GF-D8 (cell line): ENCODE measurements at places on chromosomes 1 and 21.

DNA sequence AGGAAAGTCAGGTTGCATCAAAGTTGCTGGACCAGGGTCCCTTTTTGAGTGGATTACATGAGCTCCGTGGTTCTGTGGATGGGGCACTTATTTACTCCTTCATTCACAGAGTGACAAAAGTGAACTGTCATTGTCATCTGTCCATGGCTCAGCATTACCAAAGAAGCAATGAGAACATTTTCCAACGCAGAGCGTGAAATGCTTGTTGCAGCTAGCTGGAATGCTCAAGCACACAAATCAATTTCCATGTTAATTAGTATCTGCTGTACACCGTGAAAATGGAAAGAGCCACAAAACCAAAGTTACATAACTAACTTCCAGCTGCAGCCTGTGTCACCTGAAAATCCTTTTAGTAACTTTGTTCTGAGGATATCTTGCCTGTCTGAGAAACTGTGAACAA, 78.9 kb downstream of the MT1HL1 start:
- DNase-seq = no peak

DNA sequence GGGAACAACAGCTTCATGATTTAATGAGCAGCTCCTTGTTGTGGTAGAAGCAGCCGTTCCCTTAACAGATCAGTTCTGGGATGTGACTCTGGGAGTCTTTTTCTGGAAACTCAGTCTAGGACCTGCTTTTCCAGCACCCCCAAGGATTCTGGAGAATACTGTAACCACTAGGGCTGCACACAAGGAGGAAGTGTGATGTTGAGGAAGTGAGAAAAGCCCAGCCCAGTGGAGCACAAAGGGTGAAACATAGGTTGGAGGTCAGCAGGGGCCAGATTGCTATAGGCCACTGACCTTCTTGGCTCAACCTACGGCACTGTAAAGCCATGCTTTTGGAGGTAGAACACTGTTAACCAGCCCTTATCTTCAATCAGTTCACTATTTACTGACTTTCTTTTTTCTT, 10.1 kb upstream of the PLA2G5 start:
- DNase-seq = no peak

DNA sequence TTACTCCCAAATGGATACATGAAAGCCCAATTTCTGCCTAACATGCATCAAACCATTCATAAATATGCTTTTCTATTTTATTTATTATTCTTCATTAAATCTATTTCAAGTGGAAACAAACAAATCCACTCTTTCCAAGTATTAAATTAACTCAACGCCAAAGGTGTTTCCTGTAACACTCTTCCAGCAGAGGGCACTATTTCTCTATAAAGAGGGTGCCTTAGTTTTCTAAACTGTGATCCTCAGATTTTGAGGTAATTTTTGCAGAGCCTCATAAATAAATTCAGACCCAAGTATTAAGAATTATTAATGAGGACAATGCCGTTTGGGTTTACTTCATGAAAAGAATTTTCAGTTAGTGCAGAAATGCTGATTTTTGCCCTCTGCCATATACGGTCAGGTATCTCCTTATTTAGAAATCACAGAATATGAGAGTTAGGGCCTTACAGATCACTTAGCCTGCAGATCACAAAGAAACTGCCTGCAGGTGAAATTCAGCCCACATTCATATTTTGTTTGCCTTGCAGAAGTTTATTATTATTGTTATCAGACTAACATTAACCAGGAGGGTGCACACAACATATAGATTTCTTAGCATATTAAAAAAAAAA, 40.1 kb upstream of the MYSM1 start:
- DNase-seq = no peak

DNA sequence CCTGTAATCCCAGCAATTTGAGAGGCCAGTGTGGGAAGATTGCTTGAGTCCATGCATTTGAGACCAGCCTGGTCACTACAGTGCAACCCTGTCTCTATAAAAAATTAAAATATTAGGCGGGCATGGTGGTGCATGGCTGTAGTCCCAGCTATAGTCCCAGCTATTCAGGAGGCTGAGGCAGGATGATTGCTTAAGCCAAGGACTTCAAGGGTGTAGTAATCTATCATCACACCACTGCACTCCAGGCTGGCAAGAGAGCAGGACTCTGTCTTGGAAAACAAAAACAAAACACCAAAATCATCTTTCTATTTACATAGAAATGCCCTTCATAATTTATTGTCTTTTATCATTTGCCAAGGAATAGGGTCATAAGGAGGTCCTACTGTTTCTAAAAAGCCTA, 1274.1 kb upstream of the NCAM2 start:
- DNase-seq = no peak

- no peak for DNase-seq
Observed at GRCh38 chr1:91735266-91735845, 150.6 kb downstream of the TGFBR3 start.

- peak; percentile 60 for DNase-seq
Observed at GRCh38 chr1:37945743-37946702, 830 bp downstream of the INPP5B start.

DNA sequence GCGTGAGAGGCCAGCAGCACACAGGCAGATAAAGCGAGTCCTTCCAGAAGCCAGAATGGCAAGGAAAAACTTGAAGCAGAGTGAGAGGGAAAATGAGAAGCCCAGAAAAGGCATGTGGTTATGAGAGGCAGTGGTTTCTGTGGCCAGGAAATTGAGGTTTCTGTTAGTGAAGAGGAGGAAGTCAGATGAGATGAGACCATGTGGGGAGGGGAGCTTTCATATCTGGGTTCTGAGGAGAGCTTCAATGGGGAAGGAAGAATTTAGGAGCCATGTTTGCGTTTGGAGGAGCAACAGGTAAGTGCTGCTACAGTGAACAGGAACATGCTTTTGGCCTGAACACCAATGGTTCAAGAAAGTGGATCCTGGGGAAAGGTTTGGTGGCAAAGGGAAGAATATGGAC, 6.1 kb upstream of the CD1A start:
- DNase-seq = peak; percentile 74

GRCh38 chr1:107142140-107142542, 1.3 kb downstream of the NTNG1 start:
- DNase-seq = no peak

DNA sequence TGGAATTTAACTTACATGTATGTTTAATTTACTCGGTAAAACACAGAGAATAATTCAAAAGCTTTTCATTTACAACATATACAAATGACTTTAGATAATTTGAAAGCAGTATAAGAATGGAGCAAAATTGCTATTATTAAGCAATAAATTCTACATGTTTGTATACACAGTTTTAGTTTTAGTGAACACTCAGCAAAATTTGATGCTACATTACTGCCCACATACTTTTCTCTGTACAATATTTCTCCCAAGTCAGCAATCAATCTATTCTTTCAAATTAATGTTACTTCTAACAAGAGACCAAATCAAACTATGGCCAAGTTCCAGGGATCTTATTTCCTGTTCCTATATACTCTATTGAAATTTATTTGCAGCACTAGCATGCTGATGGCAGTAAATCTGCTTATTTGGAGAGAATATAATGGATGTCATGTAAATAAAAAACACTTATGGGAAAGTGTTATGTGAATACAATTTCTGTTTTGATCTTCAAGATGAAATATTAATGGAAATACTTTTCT, 82.6 kb upstream of the BRINP3 start:
- DNase-seq = no peak

GRCh38 chr1:64721135-64721534, 23.7 kb upstream of the RAVER2 start:
- no peak for DNase-seq

DNA sequence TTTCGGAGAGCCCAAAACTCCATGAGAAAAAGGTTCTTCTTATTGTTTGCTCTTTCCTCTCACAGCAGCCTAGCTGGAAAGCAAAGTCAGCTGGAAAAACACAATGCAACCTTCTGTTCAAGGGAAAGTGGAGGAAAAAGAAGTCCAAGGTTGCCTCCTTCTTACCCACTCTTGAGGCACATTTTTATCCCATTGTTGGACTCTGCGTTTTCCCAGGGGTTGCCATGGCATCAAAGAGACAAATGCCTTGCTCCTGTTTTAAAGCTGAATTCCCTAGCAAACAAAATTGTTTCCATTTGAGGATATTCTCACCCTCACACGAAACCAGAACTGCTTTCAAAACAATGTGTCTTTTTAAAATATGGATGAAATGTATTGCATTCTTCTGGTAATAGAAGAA, 45.1 kb upstream of the PALMD start:
- DNase-seq = no peak

DNA sequence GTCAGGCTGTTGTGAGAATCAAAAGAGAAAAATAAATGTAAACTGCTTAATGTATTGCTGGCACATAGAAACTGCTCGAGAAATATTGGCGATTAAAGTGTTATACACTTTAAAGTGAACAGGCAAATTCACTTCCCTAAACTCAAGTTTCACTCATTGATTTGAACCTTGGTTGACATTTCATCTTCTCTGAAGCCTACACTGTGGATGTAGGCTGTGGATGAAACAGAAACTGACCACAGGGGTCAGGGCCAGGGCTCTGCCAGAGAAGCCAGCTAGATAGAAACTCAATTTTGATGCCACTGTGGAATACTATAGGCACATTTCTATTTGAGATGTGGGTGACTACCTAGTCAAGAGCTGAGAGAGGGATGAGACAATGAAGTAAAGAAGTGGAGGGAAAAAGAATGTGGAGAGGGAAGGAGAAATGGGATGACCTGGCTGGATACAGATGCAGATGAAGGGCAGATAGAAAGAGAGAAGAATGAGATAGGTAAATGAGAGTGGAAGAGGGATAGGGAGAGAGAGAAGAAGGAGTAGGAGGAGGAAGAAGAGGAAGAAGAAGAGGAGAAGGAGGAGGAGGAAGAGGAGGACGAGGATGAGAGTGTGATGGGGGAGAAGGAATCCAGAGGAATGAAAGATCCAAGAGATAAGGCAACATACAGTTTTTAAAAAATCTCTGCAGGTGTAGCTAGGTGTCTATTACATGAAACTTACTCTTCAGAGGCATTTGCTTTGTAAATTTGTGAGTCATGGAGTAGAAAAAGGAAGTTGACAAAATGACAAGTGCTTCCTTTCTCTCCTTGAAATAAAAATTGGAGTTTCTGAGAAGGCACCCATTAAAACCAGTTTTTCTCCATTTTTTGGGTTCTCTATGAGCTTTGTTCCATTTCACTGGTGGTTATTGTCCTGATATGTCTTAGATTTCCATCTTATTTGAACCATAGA, 17.4 kb upstream of the CD1D start:
- no peak for DNase-seq

GRCh38 chr1:44646261-44647110, 27.8 kb downstream of the TMEM53 start:
- DNase-seq = no peak
